ENCODE measurements at places on chromosomes 7 and 10.

GRCh38 chr7:142384493-142384922, 126.7 kb upstream of the PRSS58 start:
- peak; percentile 33 for DNase-seq

GRCh38 chr10:35367107-35367859, 31.0 kb downstream of the CCNY start:
- no peak for DNase-seq

DNA sequence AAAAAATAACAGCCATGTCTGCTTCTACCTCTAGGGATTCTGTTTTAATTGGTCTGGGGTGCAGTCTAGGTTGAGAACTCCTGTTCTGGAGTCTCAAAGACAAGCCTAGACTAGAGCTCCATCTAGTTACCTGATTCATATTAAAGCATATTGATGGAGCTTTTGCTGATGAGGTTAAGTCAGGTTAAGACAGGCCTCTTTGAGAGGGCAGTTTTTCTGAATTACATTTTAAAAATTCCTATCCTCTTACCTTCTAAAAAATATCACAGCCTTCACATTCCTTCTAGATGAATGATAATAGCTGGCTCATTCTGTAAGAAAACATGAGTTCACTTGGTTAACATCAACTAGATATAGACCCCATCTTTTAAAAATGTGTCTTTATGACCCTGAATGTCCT, 28.9 kb downstream of the MGAM start:
- DNase-seq, result no peak

DNA sequence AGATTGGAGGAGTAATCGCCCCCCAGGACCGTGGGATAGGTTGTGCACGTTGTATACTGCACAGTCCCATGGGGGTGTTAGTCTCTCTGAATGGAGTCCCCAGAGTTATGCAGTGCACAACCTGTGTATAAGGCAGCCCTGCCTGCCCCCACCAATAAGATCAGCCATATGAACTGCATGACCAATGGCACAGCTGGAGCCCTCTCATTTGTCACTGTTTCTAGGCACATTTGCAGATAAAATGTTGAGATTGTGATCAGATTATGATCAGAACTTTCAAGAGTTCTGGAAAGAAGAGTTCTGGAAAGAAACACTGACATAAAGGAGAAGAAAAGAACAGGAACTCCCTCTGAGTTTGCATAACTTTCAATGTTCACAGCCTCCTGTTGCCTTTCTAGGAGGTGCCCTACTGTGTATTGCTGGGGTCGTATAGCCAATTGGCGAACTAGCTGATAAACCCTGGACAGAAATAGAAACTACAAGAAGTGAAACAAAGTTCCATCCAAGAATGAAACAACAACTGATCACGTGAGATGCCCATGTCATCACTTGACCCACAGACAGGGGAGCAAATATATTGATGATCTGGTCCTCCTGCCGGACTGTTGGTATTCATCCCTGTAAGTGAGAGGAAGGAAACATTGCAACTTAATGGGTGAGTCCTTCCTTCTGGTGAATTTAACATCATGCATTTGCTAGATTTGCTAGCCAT, 49.6 kb upstream of the TOMM7 start:
- DNase-seq, result no peak

- no peak for DNase-seq
These were observed 273.1 kb downstream of the XPNPEP1 start for GRCh38 chr10:109650228-109650627.

DNA sequence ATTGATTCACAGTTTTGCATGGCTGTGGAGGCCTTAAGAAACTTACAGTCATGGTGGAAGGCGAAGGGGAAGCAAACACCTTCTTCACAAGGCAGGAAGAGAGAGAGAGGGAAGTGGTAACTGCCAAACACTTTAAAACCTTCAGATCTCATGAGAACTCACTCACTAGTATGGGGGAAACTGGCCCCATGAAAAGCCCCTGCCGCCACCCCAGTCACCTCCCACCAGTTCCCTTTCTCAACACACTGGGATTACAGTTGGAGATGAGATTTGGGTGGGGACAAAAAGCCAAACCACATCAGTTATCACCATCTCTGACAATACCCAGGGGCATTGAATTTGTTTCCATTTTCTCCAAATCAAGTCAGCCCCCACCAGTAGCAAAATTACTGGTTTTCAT, 740.4 kb downstream of the GATA3 start:
- DNase-seq, result no peak

- DNase-seq, result no peak
These were observed 466.6 kb upstream of the COBL start for GRCh38 chr7:51783241-51783640.

GRCh38 chr7:56495165-56495564, 378.9 kb upstream of the NUPR2 start:
- DNase-seq, result no peak

DNA sequence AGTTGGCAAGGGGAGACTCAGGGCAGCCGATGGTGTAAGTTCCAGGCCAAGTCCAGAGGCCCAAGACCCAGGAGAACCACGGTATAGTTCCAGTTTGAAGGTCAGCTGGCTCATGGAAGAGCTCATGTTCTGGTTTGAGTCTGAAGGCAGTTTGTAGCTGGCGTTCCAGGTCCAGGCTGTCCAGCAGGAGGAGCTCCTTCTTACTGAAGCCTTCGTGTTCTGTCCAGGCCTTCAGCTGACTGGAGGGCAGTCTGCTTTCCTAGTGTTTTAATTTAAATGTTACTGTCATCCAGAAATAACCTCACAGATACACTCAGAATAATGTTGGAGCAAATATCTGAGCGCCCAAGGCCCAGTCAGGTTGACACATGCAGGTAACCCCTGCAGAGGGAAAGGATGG, 4.2 kb downstream of the SUN1 start:
- no peak for DNase-seq

DNA sequence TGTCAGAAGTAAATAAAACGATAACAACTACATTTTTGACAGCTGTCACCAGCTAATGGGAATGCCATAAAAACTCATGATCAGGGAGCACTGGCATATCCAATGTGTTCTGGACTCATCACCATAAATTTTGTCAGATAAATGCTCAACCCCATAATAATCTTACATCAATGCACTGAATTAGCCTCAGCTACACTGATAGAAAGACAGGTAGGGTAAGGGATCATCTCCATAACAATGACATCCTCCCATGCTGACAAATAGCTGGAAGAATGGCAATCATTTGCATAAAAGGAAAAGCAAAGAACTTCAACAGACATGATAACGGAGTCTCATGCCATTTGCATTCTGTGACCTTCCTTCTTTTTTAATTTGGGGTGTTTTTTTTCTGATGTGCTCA, 352.8 kb upstream of the PFKP start:
- no peak for DNase-seq

GRCh38 chr7:739455-739982, 12.4 kb upstream of the PRKAR1B start:
- DNase-seq, result no peak

GRCh38 chr7:962401-963081, 8.1 kb upstream of the ADAP1 start:
- no peak for DNase-seq

DNA sequence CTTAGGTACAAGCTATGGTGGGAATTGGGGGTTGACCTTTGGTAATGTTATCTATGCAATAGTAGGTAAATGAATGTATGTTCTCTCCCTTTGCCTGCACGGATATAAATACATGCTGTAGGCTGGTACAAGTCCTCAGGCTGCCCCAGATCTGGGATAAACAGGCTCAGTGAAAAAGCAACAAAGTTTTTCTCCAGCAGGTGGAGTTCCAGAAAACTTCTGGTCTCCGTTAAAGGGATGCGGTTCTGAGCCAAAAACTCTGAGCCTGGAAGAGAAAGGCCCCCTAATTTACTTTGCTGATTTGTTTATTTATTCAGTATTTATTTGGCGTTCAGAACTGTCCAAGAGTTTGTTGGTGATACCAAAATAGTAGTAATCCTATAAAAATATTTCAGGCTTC, 204.7 kb downstream of the ADRA2A start:
- DNase-seq, result no peak

- DNase-seq, result no peak
These were observed 1.5 kb upstream of the GHITM start for GRCh38 chr10:84137811-84138210.

DNA sequence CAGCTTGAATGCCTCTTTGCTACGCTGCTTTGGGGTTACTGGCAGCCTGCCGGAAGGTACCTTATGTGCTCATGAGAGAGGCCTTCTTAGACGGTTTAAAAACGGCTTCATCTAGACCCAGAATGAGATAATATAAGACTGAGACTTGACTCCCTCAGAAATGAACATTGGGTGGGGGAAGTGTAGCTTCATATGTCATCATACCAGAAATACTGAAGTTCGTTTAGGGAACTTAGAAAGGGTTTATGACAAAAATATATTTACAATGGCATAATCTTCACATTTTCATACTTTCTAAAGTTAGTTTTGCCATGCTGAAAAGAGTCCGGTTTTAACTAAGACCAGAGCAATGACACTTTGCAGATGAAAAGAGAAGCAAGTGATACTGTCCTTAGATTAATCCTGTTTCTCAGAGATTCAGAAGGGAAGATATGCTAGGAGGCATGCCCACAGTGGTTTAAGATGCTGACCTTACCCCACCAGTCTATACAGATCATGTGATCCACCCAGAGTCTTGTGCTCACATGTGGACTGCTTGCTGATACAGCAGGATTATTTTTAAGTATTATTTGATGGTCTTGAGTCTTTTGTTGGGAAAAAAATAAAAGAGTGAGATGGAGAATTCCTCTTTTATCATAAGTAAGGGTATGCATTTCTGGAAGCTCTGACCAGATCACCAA, 40.8 kb upstream of the HGF start:
- no peak for DNase-seq

DNA sequence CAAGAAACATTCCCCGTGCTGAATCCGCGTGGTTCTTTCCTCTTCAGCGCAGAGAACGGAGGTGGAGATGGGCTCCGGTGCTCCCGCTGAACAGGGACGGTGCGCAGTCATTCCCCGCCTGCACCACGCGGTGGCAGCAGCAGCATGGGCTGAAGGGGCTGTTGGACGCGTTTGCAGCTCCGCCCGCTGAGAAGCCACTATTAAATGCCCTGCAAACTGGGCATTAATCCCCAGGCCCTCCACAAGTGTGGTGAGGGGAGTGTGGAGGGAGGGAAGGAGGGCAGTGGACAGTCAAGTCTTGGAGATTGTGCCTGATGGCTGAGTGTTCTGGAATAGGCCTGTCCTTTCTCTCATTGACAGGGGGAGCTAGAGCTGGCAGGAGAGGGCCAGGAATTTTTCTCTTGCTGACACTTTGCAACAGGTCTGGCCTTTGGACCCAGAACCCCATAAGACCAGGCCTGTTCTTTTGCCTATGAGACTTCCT, 240.2 kb upstream of the INHBA start:
- DNase-seq, result peak; percentile 74

- DNase-seq, result no peak
These were observed 42.9 kb downstream of the SH3PXD2A start for GRCh38 chr10:103812432-103812831.

GRCh38 chr7:131383417-131384285, 56.0 kb downstream of the MKLN1 start:
- DNase-seq, result no peak
